ENCODE measurements at places on chromosomes 12 and 14.

DNA sequence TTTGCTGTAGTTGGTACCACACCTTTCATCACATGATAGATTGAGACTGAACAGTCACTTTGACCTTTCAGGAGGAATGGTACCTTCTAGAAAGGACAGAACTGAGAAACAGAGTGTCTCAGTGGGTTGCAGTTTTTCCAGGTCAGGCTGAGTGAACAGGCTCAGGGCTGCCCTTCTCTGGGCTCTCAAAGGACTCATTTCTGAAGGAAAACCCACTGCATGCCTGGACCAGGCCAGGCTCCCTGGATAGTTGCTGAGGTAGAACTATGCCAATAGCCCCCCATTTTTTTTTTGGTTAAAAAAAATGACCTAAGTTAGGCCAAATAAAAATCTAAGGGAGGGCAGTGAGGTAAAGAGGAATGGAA, 148.1 kb upstream of the EGLN3 start:
- DNase-seq, result no peak

GRCh38 chr14:45298423-45299117, 45.6 kb upstream of the MIS18BP1 start:
- DNase-seq, result no peak

- no peak for DNase-seq
These were observed 15.8 kb upstream of the PPP4R4 start for GRCh38 chr14:94158239-94158883.

DNA sequence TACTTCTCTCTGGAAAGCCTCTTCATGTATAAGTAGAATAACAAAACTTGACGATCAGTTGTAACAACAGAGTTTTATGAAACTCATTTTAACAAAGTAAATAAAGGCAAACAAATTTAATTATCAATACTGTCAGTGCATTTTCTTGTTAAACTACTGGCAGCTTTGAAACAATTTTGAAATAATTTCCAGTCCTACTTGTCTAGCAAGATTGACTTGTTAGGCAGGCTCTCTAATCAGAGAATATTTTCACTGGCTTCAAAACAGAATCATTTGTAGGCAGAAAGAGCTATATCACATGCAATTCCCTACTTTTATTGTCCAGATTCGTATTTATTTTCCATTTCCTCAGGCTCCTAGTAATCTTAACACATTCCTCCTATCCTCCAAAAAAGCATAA, 45.9 kb upstream of the SLC6A13 start:
- no peak for DNase-seq

DNA sequence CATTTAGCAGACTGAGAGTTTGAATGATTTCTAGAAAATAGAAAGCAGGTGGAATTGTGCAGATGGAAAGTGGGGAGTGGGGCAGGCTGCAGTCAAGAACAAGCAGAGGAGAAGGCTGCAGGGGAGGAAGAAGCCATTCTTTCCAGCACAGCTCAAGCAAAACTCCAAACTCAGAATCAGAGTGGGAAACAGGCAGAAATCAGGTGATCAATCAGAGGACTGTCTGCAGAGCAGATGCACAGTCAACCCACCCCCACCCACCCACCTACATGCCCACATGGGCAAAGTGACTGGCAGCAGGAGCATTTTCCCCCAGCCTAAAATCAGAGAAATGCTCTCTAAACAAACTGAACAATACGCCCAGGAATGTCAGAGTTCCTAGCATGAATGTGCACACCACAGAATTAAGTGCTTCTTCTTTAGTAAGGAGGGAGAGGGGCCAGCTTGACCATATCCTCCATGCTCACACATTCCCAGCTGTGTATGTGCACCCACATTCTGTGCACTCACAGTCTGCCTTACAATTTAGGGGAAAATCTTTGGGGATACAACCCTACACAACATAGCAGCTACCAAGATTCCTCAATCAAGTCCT, 194.1 kb upstream of the PLEKHA5 start:
- DNase-seq, result no peak

- DNase-seq, result no peak
These were observed 463.6 kb upstream of the MIS18BP1 start for GRCh38 chr14:45716572-45716971.

DNA sequence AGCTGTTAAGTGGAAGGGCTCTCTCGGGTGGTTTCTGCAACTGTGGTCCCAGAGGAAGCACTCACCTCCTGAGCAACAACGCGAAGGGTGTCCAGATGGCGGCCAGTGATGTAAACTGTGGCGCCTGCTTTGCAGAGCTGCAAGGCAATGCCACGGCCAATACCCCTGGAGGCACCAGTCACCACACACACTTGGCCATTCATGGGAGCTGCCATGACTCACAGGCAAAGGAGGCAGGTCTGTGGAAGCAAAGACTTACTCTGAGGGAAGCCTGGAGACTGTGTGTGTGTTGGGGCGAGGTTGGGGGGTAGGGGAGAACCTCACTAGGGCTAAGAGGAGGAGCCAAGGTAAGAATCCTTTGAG, 707 bp downstream of the DHRS1 start:
- DNase-seq, result peak; percentile 76

GRCh38 chr12:32116897-32117296, 10.2 kb downstream of the BICD1 start:
- DNase-seq, result no peak

DNA sequence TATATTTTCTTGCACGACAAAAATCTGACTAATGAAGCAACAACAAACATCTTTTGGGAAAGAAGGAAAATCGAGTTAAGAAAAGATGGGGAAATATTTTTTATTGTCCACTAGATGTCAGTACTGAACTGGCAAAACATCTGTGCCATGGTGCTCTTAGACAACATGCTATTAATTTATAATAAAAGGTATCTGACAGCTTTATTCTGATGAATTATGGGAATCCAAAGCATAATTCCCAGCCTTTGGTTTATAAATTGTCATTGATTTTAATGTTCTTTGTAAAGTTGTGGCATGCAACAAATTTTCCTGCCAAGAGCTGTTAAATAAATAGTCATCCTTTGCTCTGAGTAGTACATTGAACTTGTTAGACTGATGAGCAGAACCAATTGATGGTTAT, 231.2 kb downstream of the ETNK1 start:
- peak; percentile 47 for DNase-seq

DNA sequence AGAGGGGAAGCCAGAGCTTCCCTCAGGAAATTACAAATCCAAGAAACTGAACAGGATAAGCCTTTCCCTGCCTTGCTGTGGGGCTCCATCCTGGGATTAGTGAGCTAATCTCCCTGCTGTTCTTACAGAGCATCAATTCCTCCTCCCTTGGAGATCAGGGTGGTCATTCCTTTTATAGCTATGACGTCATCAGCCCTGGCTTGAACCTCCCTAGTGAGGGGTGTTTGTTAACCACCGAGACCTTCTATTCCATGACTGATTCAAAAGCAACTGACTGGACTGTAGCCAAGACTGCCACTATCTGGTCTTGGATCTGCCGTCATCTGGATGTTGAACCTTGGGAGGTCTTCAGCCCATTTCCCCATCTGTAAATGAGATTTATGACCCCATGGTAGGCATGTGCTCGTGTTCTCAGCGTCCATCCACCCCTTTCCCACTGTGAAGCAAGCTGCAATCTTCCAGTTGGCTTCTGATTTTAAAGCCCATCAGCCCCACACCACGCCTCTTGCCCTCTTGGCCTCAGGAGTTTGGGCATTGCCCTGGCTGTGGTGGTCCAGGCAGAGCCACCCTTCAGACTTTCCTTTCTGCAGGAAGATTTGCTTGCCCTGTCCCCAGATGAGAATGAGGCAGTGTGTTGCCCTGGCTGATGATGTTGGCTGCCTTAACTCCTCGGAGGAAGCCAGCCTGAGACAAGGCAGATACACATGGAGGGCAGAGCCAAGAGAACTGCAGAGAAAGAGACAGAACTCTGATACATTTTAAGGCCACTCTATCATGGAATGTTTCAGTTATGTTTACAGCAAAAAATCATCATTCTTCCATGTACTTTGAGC, 59.6 kb upstream of the ACTN1 start:
- no peak for DNase-seq

DNA sequence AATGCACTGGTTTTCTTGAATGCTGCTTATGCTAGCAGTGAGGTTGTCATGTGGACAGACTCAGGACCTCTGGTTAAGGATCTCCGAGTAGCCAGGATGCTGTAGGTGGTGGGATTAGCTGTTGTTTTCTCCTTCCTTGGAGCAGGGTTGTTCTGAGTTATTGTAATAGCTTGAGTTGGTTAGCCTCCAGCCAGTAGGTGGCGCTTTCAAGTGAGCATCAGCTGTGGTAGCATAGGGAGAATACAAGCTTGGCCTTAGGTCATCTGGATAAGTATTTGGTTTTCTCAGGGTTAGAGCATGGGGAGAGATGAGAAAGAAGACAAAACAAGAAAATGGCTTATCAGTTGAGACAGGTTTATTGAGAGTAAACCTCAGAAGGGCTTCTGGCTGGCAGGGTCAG, 299.7 kb upstream of the FBXO33 start:
- peak; percentile 15 for DNase-seq

All from NCI-H524 (cell line).